NCI-H187 (cell line): ENCODE measurements at places on chromosomes 5 and 9.

DNA sequence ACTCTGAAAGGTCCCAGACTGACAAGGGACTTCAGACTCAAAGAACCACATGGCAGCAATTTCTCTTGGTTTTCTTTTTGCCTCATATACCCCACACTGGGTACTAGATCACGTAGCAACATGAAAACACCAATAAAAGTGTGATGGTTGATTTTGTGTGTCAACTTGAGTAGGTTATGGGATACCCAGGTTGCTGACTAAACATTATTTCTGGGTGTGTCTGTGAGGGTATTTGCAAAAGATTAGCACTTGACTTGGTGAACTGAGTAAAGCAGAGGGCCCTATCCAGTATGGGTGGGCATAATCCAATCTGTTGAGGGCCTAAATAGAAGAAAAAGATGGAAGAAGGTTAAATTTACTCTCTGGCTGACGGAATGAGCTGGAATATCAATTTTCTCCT, 53.8 kb upstream of the ZNF618 start:
- DNase-seq = no peak

DNA sequence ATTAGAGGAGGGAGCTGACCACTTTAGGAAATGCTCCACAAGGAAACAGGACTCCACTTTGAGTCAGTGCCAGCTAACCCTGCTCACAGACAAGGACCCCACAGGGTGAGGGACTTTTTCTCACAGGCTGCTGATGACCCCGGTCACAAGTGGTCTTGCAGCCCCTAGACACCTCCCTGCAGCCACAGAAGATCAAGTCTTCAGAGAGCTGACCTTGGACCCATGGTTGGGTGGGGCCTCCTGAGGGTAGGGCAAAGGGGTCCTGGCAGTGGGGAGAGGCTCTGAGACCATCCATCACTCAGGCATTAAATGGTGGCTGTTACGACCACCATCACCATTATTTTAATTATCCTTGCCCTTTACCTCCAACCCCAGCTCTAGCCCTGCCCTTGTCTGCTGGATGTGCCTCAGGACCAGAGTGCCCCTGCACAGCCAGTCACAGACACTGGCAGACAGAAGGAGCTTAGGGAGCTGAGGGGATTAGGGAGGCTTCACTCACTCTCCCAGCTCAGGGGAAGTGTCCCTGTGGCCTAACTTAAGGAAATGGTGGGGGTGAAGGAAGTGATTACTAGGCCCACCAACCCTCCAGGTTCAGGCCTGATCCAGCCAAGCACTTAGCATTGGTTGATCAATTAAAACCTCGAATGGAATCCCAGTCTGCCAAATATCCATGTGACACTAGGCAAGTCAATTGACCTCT, 1.6 kb downstream of the ACSL6 start:
- DNase-seq = no peak

- no peak for DNase-seq
These were observed 191.7 kb downstream of the GABBR2 start for GRCh38 chr9:98516897-98517503.

DNA sequence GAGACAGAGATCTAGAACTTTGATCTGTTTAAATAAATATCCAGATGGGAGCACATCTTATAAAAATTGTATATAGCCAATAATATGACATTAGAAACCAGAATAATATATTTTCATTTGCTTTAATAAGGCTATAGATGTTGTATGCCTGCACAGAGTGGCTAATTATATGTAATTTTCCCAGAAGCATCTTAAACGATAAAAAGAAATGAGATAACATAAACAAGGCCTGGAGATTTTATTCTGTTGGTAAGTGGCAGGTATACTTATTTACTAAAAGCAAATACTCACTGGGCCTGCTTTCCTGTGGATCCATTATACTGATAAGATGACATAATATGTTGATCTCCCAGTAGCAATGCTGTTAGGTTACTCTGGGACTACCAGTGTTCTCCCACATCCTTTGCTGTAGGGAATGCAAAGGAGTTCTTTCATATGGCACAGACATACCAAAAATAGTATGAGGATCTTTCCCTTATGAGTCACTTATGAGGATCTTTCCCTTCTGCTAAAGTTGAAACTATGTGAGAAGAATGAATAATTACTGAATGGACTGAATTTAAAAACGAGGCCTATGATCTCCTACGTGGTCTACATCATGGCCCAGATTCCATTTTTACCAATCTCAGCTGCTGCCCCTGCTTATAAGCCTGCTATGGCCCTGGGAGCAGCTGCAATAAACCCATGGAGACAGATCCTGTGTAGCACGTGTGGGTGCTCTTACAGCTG, 112.1 kb downstream of the NUDT12 start:
- no peak for DNase-seq

DNA sequence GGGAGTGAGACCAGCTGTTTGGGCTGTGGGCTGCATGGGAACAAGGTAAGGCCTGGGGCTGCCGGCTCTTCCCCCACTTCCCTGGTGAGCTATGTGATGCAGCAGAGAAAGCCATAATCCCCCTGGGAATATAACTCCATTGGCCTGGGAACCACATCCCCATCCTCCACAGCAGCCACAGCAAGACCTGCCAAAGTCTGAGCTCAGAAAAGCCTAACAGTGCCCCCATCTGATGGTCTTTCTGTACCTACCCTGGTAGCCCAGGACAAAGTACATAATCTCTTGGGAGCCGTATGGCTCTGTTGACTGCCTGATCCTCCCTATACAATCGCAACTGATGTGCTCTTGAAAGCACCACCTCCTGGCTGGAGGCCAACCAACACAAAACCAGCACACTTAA, 432.6 kb downstream of the CDH18 start:
- no peak for DNase-seq

- no peak for DNase-seq
These were observed 220.2 kb downstream of the PLK2 start for GRCh38 chr5:58239731-58240130.

- no peak for DNase-seq
These were observed 221.6 kb downstream of the CACNA1B start for GRCh38 chr9:138098908-138099791.

DNA sequence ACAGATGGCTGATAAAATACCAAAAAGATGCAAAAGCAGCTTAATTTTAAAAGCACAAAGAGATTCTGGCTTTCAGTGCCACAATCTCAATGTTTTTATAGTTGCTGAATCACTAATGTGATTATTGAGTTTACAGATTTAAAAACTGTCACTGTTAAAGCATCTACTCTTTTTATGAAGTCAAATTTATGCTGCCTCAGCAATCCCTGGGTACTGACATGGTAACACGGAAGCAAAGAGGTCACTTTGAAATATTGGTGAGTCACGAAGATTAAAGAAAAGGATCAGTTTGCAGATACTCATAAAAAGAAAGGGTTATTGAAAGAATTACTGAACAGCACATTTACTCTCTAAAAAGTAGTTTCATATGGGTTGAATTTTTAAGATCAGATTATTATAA, 39.7 kb upstream of the HMGCS1 start:
- no peak for DNase-seq

DNA sequence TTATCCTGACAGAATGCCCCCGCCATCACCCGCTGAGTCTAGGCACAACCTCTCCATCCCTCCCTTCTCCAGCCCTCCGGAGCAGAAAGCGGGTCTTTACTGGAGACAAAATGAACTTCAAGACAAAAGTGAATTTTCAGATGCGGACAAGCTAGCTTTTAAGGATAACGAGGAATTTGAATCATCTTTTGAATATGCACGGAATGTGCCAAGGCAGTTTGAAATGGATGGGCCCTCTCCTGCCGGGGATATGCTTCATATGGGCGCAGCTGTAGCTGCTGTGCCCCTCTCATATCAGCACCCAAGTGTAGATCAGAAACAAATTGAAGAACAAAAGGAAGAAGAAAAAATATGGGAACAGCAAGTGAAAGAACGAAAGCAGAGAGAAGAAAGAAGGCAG, 37.5 kb downstream of the CPLANE1 start:
- no peak for DNase-seq

DNA sequence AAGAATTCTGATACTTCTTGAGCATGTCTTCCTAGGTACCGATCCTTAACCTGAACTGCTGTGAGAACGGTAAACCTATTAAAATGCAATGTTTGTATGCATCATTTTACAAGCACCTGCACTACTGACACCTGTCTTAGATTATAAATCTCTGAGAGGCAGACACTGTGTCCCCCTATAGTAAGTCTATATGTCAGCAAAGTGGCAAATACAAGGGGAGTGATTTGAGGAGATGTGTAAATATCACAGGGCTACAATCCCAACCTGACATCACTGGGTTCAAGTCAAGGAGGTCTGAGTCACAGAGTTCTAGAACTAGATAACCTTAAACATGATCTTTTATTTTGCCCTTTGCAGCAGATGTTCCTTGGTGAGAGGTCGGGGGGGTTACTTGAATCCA, 64.1 kb downstream of the ANKH start:
- DNase-seq = no peak

DNA sequence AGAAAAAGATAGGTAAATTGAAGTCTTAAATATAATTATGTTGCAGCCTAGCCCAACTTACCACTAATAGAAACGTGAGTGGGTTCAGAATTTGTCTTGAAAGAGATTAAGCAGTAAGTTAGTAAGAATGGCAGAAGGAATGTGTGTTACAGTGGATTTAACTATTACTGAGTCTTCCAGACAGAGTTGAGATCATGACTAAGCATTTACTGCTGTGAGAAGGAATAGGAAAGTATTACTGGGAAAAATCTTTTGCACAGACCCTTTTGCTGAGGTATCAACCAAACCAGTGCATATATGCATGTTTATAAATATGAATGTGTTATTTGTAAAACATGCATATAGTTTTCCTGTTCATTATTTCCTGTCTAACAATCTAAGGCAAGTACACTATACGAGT, 112.8 kb upstream of the EFNA5 start:
- DNase-seq = no peak
